ENCODE measurements at places on chromosomes 13 and 19.

GRCh38 chr13:32175307-32175706, 139.9 kb downstream of the ZAR1L start:
- DNase-seq, result no peak

DNA sequence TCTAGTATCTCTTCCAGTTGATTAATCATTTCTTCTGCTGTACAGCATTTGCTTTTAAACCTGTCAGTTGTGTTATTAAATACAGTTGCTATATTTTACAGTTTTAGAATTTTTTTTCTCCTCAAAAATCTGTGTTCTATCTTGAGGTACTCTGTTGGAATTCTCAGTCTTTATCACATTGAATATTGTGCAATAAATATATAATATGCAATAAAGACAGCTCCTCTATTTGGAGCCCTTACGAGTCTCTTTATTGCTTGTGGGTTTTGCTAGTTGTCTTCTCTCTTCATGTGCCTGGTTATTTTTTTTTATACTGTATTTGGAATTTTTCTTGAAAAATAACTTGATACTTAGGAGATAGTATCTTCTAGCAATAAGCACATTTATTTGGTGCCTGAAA, 51.7 kb downstream of the CDK8 start:
- DNase-seq, result no peak

GRCh38 chr19:29484876-29485275, 40.9 kb upstream of the VSTM2B start:
- no peak for DNase-seq

DNA sequence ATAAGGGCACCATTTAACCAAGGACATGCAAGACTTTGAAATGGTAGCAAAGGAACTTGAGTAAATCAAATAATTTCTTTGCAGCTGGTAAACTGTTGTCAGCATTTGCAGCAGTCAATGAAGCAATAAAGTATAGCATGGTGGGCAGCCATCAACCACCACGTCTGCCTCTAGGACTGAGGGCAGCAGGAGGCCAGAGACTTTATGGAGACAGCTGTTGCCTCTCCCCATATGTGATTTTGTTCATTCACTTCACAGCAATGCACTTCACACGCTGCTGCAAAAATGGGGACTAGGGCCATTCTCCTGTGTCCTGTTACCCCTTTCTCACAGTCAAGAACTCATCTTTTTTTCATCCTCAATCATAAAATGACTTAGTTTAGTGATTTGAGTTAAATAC, 51.3 kb upstream of the PCDH9 start:
- DNase-seq, result peak; percentile 39

DNA sequence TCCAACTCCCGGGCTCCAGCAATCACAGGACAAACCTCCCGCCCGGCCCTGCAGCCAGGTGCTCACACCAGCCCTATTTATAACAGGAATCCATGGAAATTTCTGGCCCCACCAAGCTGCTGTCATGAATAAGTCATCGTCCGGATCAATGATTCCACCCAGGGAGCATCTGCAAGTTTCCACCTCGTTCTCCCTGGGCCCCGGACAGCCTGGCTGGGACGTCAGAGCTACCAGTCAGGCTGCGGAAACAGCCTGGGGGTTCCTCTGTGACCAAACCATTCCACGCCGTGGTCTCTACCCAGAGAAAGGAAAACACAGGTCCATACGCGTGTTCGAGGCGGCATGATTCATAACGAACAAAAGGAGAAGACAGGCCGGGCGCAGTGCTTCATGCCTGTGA, 20.7 kb upstream of the PTBP1 start:
- DNase-seq, result no peak

- DNase-seq, result no peak
Observed at GRCh38 chr19:2230807-2231533, 5.2 kb downstream of the PLEKHJ1 start.

- no peak for DNase-seq
Observed at GRCh38 chr19:10036601-10037071, 23.4 kb downstream of the RDH8 start.

DNA sequence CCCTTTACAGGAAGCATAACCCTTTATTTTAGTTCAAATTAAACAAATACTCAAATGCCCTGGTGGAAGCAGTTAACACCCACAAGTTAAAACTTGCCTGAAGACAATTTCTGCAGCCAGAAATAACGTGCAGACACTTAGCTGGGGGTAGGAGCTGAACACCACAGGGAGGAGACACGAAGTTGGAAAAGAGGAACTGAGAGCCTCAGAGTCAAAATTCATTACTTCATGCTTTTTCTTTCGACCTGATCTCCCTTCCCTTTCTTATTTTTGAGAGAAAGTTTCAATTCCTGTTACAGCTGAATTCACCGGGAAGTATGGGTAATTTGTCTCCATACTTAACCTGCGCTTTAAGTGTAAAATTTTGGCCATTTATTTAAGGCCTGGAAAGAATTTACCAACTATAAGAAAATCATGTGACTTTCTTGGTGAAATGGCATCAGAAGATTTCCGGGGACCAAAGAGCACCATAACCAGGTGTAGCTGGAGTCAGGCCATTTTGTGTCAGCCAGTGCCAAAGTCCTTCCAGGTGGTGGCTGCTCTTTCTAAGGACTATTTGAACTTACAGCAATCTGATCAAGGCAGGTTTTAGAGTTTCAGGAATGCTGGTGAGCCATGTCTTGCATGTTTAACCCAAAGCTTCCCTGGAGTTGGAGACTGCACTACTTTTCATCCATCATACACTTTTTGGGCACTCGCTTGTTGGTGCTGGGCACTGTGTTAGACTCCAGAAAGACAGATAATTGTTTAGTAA, 46.5 kb upstream of the RCBTB2 start:
- DNase-seq, result no peak

GRCh38 chr19:2478756-2479555, 3.0 kb downstream of the GADD45B start:
- DNase-seq, result no peak

DNA sequence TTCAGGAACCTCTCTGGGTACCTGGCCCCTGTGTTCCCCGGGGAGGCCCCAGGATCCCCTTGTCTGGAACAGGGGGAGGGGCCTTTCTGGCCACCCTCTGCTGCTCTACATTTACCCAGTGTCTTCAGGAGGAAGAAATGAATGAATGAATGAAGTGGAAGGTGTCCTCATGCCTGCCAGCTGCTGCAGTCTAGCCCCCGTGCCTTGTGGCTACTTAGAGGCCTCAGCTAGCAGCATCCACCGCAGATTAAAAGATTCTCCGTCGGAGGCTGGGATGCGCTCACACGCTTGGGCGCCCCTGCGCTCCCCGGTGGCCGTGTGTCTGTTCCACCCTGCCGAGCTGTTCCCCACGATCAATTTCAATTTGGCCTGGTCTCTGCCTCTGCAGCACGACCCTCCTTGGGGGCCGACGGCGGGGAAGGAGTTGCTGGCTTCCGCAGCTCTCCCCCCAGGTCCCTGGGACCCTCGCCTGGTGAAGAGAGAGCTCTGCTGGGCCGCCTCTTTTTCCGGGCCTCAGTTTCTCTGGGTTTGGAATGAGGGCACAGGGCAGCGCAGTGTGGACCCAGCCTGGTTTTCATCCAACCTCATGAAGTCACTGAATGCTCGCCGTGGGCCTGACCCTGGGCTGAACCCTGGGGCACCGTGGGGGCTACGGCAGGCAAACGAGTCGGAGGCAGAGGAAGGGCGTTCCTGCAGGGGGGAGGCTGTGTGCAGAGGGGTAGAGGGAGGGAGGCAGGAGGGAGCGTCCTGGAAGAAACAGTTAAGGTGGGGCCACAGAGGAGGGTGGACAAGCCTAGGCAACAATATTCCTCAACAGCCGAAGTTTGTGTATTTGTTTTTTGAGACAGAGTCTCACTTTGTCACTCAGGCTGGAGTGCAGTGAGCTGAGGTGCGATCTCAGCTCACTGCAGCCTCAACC, 28.3 kb downstream of the EFNA2 start:
- no peak for DNase-seq

DNA sequence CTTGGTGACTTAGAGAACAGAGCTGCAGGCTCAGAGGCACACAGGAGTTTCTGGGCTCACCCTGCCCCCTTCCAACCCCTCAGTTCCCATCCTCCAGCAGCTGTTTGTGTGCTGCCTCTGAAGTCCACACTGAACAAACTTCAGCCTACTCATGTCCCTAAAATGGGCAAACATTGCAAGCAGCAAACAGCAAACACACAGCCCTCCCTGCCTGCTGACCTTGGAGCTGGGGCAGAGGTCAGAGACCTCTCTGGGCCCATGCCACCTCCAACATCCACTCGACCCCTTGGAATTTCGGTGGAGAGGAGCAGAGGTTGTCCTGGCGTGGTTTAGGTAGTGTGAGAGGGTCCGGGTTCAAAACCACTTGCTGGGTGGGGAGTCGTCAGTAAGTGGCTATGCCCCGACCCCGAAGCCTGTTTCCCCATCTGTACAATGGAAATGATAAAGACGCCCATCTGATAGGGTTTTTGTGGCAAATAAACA, 9.9 kb downstream of the APOC1 start:
- no peak for DNase-seq

DNA sequence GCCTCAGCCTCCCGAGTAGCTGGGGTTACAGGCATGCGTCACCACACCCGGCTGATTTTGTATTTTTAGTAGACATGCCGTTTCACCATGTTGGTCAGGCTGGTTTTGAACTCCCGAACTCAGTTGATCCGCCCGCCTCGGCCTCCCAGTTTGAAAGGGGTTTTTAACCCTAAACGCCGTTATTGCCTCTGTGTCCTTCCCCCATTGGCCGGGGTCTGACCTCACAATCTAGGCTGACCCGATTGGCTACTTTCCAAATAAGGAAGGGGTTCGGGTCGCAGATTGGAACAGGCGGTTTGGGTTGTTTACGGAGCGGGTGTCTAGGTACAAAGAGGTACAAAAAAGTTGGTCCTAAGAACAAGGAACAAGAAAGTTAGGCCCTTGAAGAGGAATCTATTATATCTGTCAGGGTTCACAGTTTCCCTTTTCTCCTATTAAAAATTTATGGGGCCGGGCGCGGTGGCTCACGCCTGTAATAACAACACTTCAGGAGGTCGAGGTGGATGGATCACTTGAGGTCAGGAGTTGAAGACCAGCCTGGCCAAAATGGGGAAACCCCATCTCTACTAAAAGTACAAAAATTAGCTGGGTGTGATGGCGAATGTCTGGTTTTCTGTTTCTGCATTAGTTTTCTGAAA, 1.0 kb downstream of the ZNF253 start:
- no peak for DNase-seq

DNA sequence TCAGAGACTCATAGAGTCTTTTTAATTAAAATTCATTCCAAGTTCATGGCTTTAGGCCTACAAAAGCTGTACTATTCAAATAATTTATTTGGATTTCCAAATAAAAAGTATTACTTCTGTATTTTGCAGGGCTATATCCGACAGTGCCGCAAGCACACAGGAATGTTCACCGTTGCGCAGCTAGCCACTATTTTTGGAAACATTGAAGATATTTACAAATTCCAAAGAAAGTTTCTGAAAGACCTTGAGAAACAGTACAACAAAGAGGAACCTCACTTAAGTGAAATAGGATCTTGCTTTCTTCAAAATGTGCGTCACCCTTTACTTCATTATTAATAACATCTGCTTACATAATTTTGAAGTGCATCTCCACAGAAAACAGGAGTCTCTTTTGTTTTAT, 20.5 kb upstream of the C1QTNF9 start:
- no peak for DNase-seq

DNA sequence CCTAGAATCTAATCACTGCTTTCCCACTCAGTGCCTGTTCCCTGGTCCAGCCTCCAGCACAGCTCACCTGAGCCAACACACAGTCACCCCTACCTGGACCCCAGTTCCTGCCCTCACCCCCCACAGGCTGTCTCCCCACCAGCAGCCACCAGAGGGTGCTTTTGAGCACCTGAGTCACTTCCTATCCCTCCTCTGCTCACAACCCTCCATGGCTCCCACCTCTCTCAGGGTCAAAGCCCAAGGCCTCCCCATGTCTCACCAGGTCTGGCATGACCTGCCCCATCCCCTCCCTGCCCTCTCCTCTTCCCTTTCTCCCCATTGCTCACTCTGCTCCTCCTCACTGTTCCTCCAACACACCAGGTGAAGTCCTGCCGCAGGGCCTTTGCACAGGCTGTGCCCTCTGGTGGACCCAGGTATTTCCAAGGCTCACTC, 7.1 kb upstream of the DPP9 start:
- DNase-seq, result no peak

GRCh38 chr13:77386880-77387606, 60.1 kb upstream of the MYCBP2 start:
- no peak for DNase-seq

DNA sequence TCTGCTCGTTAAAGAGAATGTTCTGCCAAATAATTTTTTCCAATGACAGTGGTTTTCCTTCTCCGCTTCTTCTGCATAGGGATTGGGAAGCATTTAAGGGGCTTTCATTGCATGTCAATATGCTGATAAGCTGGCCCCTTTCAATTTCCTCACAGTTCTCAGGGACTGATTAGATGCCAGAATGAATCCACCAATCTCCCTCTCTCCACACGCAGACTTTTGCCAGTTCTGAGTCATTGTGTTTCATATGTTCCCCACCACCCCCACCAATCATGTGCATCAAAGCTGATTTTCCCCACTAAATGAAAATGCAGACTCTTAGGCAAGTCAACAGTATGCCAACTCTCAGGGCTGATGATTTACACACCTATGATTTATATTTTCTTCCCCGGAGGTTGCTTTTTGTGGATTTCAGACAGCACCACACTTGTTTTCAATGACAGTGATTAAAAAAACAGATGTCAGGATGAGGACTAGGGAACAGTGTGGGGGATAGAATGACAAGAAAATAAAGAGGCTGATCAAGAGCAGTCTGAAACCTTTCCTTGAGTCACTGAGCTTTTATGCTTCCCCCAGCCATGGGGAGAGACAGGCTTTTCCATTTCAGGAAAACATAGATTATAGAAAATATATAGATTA, 47.9 kb upstream of the C13orf42 start:
- DNase-seq, result peak; percentile 14

DNA sequence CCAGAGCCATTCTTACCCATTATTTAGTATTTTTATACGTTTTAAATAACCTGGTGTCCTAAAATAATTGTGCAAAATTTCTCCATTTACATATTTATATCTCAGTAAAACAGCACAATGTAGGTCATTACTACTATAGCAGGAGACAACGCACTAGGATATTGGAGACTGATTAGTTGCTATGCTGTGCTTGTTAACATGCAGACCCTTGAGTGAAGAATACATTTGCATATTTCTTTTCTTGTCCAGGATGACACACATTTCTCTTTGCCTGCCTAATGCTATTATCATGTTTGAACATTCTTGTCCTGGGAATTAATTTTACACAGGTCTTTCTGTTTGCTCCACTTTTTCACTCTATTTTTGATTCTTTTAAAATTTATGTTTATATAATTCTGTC, 823.8 kb upstream of the ATXN8OS start:
- no peak for DNase-seq

GRCh38 chr13:25945596-25945995, 106.2 kb downstream of the SHISA2 start:
- DNase-seq, result no peak
